HCEC 1CT (cell line): ENCODE measurements at places on chromosomes 3 and 15.

GRCh38 chr15:71414853-71415252 is 299.6 kb downstream of the THSD4 start:
- DNase-seq: no peak

DNA sequence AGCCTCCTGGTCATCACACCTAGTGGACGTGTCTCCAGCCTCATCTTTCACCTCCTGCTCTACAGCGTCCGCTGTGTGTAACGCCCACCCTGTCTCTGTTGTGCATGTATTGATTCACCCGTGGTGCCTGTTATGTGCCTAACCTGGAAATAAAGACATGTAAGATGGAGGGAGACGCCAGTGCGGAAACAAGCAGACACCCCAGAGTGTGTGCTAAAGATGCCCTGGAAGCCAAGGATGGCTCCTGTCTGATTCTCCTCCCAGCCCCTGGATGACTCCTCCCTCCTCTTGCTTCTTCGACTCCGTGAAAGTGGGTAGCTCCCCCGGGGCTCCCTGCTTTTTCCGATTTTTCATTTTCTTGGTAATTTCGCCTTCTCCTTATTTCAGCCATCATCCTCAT is 241.8 kb downstream of the ADAMTS17 start:
- no peak for DNase-seq

DNA sequence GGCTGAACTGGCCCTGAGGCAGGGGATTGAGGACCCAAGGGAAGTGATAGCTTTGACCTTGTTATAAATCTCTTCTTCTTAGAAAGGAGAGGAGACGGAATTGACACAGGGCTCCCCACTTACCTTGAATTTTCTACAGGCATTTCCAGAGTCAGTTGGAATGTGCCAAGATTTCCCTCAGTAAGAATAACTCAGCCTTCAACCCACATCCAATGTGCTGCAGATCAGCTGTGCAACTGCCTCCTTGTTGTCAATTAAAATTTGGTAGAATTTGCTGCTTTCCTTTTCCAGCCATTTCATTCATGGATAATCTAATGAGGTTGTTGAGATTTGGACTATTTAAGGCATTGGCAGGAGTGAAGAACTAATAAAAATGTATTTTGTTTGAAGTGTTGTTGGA is 14.6 kb downstream of the MED12L start:
- no peak for DNase-seq

GRCh38 chr15:43889042-43889441 is 62.2 kb downstream of the WDR76 start:
- DNase-seq: no peak

DNA sequence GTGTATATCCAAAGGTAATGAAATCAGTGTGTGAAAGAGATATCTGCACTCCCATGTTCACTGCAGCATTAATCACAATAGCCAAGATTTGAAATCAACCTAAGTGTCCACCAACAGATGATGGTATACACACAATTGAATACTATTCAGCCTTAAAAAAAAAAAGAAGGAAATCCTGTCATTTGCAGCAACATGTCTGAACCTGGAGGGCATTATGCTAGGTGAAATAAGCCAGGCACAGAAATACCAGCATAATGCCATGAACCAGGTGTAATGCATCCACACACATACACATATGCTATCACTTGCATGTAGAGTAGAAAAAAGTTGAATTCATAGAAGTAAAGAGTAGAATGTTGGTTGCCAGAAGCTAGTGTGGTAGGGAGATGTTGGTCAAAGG is 18.4 kb upstream of the NR1I2 start:
- no peak for DNase-seq

DNA sequence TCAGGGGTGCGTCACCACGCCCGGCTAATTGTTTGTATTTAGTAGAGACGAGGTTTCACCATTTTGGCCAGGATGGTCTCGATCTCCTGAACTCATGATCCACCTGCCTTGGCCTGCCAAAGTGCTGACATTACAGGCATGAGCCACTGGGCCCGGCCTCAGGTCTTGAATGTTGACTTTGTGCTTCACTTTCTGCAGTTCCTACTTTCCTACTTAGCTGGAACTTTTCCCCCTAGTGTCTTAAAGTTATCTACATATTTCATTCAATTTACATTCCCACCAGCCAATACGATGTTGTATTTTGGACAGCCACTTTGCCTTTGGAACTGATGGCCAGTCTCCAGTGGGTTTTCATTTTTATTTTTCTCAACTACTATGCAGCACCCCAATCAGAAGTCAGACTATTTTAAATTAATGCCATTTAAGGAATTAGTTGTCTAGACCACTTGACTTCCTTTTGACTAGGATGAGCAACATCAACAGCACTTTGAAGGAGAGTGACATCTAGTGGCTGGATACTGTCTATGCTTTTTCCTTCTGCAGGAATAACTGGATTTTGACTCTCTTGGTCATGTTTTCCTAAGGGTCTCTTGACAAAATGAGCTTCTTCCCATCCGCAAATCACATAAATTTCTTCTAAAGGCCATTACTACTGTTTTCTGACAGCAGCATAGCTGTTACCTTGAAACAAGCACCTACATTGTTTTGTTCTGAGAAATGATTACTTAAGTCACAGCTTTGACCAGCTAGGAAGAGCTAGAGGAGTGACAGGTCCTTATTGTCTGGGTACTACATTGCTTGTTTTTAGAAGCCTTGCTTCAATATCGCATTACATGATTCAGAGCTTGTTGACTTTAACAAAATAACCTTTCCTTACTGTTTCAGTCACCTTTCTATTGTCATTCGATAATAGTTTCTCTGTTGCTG is 140.2 kb downstream of the ITPR1 start:
- peak; percentile 73 for DNase-seq

DNA sequence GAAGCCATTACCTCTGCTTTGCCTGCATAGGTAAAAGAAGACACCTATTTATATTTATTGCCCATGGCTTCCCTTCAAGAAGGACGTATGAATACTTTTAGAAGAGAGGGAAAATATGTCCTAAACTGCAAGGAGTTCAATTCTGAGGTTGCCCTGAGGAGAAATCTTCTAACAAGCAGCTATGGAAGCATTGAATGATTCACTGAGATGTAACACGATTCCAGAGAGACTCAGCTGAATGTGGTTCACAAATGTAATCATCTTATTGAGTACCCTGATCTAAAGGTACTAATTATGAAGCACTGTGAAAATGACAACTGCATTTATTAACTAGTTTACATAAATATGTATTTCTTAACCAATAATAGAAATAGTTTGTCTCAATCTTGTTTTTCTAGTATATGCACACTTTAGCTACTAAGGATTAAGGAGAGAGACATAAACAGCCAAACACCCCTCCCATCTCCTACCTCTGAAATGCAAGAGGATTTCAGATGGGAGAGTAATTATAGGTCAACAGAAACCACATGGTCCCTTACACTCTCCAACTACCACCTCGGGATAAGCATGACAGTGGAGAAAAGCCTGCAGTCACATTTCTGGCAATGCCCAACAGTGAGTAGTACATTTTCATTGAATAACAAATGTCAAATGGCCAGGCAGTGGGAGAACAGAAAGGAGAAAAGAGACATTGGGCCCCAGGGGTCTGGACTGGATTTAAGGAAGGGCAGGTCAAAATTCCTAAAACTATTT is 506.2 kb upstream of the IL12A start:
- DNase-seq: no peak

DNA sequence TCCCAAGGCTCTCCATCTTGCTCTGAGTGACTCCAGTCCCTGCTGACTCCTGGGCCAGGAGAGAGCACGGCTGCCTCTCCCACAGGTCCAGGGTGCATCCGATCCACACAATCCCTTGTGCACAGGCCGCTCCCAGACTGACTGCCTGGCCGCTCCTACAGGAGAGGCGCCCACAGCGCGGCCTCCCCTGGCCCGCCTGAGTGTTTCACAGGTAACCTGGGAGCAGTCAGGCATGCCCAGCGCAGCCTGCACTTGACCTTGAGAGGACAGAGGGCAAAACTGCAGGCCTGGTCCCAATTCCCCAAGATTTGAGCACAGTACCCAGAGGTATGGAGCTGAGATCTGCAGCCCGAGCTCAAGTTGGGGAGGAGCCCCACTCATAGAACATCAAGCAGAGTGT is 490.2 kb downstream of the CNTN6 start:
- DNase-seq: no peak

DNA sequence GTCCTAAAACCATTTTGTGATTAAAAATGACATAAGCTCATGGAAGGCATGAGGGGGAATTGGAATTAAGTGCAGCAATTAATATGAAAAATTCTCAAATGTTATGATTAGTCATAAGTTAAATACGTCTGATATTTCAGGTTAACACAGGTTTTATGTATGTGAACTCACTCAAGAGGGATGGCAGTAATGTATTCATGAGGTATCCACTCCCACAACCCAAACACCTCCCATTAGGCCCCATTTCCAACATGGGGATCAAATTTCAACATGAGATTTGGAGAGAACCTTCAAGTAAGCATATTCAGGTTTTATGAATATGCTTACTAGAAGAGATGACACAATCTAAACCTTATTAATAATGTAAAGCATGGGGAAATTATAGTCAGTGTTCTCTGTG is 41.6 kb upstream of the IL20RB start:
- DNase-seq: no peak

DNA sequence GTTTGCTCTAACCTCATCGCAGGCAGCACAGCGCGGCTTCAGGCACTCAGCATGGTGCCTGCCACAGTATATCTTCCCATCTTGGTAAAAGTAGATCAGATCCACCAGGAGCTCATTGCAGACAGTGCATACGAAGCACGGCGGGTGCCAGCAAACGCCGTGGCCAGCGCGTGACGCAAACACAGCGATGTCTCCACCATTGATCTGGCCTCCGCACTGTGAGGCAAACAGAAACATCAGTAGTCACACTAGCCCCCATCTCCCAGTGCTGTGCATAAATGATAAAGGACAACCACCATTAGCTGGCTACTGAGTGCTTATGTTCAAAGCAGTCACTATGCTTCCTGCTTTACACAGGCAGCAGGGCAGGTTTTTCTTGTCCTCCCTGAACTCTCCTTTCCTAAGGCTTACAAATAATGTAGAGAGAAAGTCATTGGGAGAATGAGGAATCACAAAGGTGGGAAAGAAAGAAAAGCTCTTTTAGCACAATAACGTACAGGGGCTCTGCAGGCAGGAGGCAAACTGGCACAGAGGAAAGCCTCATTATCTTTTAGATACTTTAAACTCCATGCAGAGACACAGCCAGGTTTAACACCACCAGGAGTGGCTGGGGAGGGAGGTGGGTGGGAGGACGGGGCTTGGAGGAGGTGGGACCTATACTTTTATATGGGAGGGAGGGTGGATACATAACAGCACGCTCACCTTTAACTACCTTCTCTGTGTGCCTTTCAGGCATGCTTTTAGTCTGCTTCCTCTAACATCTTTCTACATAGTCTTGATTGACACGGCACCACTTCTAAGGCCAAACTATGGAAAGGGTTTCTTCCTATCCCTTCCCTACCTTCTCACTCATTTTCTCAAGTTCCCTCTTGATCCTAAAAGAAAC is 67.9 kb downstream of the PRICKLE2 start:
- no peak for DNase-seq

- DNase-seq: peak; percentile 37
Observed at GRCh38 chr3:168847291-168847883, 751.7 kb upstream of the GOLIM4 start.

- DNase-seq: no peak
Observed at GRCh38 chr3:103787879-103788278, 1353.1 kb downstream of the ZPLD1 start.

- no peak for DNase-seq
Observed at GRCh38 chr3:150396491-150396890, 11.6 kb upstream of the TSC22D2 start.

GRCh38 chr15:46589088-46589487 is 954.3 kb downstream of the SQOR start:
- DNase-seq: no peak

- DNase-seq: no peak
Observed at GRCh38 chr3:126496894-126497850, 20.4 kb downstream of the UROC1 start.

GRCh38 chr15:47136236-47136635 is 581.1 kb upstream of the SEMA6D start:
- DNase-seq: no peak

DNA sequence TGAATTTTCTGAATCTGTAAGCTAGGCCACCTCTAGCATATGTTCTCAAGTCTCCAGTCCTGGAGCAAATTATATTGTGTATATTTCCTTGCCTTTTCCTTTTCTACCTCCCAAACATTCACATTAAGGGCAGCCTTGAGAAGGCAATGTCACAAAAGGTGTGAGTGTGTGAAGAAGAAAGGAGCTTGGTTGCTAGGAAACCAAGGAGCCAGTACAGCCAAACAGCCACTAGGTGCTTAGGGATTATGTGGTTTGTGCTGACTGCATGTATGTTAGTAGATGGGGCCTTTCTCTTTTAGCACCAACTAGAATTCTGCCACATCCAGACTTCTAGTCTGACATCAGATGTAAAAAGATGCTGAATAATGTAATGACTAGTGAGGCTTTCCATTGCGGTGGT is 118.8 kb upstream of the DAZL start:
- DNase-seq: peak; percentile 46

GRCh38 chr15:95298729-95299128 is 1031.8 kb upstream of the NR2F2 start:
- DNase-seq: no peak

- DNase-seq: no peak
Observed at GRCh38 chr3:37968199-37968598, 22.4 kb upstream of the VILL start.

- DNase-seq: no peak
Observed at GRCh38 chr15:92402751-92403150, 9.1 kb downstream of the ST8SIA2 start.

DNA sequence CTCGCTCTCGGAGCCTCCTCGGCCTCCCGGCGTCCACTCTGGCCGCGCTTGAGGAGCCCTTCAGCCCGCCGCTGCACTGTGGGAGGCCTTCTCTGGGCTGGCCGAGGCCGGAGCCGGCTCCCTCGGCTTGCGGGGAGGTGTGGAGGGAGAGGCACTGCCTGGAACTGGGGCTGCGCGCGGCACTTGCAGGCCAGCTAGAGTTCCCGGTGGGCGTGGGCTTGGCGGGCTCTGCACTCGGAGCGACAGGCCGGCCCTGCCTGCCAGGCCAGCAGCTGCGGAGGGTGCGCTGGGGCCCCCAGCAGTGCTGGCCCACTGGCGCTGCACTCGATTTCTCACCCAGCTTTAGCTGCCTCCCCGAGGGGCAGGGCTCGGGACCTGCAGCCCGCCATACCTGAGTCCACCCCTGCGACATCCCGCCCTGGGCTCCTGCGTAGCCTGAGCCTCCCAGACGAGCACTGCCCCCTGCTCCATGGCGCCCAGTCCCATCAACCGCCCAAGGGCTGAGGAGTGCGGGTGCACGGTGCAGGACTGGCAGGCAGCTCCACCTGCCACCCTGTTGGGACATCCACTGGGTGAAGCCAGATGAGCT is 765.0 kb downstream of the IGSF11 start:
- DNase-seq: no peak

- DNase-seq: no peak
Observed at GRCh38 chr3:126202680-126203079, 22.3 kb upstream of the ALDH1L1 start.

- DNase-seq: peak; percentile 79
Observed at GRCh38 chr15:90774731-90775514, 57.8 kb downstream of the BLM start.

GRCh38 chr3:172550347-172550943 is 27.2 kb upstream of the TNFSF10 start:
- peak; percentile 89 for DNase-seq
